Activated CD8-positive, alpha-beta T cell treated with anti-CD3 and anti-CD28 coated beads, Interleukin-2, amount 10 ng/mL, durations not matched to agents 7 days and 5 days (primary cell): ENCODE measurements at places on chromosomes 5 and 9. TPM values are rescaled to one million over a fixed set of nuclear protein-coding genes. Genes with fewer than 3 reads are reported as not detected.

Gene MYOT
- not detected for total RNA-seq

DNA sequence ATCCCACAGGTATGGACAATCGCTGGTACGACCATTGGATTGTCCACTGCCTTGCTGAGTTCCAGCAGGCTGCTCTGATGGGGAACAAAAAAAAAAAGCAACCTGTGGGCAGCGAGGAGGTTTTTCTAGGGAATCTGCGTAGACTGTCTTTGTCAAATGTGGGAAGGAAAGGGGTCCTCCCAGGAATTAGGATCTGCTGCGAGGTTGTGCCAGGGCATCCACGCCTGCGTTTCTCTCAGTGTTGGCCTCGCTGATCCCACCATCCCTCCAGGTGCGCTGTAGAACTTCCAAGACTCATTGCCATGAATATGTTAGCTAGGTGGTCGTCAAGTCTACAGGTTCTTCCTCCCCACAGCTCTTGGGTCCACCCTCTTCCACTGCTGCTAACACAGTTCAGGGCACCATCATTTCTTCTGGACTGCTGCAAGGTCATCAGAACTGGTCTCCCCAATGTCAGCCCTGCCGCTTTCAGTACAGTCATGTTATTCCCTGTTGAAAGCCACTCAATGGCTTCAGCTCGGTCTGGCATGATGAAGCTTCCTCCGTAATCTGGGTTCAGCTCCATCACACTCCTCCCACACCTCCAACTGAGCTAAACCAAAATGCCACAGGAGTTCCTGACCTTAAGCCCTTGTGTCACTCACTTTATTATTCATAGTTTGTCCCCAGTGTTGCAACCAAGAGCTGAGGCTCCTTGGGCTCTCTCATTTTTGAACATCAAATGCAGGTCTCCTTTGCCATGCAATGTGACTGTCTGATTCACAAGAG is 79.5 kb upstream of the DMRT1 start:
- H3K27ac ChIP-seq: no peak overlapping the region
- DNase-seq: no peak
- peaks cover 16% of the 10 kb centered on the region for H3K27me3 ChIP-seq
- no peaks in the 10 kb centered on the region for H3K36me3 ChIP-seq

Gene CDH9
- not detected for total RNA-seq

- DNase-seq: no peak
- H3K4me3 ChIP-seq: no peak overlapping the region
- H3K27me3 ChIP-seq: peaks cover 2% of the 10 kb centered on the region
- H3K27ac ChIP-seq: no peak overlapping the region
- peaks cover 6% of the 10 kb centered on the region for H3K4me1 ChIP-seq
Measured at GRCh38 chr5:178077751-178078150, 35.6 kb upstream of the N4BP3 start.

DNA sequence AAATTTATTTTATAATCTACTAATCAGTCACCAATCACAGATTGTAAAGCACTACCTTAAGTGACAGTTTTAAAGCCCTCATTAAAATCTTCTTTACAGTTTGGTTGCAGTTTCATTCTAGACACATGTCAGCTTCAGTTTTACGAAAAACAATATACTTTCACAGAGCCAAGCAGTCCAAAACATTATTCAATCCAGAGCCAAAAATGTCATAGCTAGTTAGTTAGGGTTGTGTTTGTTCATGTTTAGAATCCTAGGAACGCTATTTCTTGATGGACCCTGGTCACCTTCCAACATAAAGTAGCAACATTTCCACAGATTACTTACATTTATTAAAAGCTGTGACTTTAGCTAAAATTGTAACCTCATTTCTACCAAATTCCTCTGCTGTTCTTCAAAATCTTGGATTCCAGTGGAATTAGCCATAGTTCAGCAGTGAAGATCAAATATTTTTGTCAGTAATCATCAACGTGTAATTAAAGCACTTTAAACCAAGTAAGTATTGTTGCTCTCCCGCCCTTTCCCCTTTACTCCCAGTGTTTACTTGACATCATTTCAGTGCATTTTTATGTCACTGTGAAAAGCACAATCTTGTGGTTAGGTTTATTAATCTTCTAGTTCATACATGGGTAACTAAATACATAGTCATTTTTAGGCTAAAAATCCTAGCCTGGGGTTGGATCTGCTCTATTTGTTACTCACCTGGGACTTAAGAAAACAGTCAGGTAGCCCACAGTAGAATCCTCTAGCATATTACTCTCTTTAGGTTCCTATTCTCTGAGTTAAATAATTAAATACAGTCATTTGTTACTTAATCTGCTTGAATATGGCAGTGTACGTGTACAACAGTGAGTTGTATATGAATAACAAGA is 74.3 kb downstream of the NIPBL start:
- H3K27me3 ChIP-seq: no peaks in the 10 kb centered on the region
- H3K27ac ChIP-seq: no peak overlapping the region
- H3K36me3 ChIP-seq: peaks cover 2% of the 10 kb centered on the region
- no peak overlapping the region for H3K4me3 ChIP-seq
- DNase-seq: no peak
